Stimulated activated CD4-positive, alpha-beta T cell treated with anti-CD3 and anti-CD28 coated beads, TNF-alpha, amount 100 ng/mL, for 1 hour (primary cell): ENCODE measurements at places on chromosomes 5 and 9.

GRCh38 chr9:92188969-92189781 is 74.0 kb upstream of the SPTLC1 start:
- no peak for DNase-seq

- DNase-seq: no peak
Observed at GRCh38 chr5:180704362-180704761, 35.5 kb downstream of the OR2Y1 start.

- no peak for DNase-seq
Observed at GRCh38 chr9:95587021-95587964, 70.5 kb upstream of the PTCH1 start.

DNA sequence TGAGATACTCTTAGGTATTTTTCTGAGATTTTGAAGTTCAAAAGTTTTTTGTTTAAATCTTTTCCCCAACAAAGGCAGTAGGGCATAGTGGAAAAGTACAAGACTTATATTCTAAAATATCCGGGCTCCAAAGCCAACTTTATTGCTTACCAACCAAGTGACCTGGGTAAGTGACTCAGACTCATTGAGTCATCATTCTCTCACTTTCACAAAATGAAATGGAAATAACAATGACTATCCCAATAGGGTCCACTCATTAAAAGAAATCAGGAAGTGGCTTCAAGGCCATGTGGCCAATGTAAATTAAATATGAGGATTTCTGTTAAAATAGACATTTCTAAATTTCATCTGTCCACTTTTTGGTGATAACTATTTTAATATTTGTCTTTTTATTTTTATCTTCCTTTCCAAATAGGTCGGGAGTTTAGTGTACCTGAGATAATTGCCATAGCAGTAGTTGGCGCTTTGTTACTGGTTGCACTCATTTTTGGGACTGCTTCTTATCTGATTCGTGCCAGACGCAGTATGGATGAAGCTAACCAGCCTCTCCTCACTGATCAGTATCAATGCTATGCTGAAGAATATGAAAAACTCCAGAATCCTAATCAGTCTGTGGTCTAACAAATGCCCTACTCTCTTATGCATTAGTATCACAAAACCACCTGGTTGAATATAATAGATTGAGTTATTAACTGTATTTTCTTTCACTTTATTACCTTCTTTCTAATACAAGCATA is 15.5 kb downstream of the TYRP1 start:
- no peak for DNase-seq

DNA sequence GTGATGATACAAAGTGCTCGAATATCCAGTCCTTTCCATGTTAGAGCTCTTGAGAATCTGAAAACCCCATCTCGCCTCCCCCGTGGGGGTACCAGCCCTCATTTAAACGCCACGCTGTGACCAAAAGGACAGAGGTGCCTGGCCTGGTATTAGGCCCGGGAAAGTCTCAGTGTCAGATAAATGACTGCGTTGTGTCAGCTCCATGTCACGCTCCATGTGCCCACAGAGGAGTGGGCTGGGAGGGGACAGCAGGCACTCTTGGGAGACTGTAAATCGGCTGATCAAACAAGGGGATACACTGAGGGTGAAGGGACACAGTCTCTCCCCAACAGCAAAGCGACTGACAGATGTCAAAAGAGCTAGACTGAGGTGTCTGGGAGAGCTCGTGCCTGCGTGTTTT is 65.7 kb upstream of the ECM2 start:
- DNase-seq: no peak

DNA sequence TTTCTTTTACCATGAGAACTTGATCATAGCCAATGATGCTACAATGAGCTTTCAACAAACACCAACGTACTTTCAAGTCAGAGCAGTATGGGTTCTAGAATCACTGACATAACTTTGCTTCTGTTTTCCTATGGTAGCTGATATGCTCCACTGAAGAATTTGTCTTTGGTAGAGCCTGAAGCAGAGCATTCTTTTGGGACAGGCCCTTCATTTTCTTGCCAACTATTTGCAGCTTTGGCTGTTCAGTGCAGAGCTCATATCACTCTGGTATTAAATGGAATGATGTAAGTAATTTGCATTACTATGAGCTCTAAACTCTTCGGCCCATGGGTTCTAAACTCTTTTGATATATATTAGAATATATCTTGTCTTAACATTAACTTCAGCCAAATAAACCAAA is 51.8 kb upstream of the APC start:
- DNase-seq: no peak

DNA sequence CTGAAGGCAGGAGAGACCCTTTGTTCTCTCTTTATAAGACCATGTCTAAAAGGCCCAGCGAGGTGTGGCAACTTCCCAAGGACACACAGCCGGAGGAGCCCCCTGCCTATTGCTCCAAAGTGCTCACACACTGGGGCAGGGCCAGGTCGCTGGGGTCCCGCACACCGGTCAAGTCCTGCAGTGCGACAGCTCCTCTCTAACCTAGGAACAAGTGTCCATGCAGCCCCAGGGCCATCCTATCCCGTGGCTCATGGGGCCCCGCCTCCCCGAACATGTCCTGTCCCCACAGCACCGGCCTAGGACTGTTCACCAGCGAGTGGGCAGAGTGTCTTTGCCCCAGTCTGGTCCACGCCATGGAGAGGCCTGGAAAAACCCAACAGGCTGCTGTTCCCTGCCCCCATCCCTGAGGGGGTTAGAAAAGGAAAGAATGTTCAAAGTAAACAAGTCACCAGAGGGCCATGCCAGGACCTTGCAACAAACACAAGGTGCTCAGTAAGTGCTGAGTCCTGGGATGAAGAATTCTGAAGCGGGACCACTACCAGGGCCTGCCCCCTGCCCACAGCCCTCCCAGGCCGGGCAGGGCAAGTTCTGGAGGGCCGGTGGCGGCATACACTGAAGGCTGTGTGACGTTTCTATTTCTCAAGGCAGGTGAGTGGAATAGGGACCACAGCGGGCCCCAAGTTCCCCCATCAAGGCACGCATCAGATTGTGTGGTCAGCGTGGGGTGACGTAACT is 938 bp downstream of the NINJ1 start:
- DNase-seq: no peak

DNA sequence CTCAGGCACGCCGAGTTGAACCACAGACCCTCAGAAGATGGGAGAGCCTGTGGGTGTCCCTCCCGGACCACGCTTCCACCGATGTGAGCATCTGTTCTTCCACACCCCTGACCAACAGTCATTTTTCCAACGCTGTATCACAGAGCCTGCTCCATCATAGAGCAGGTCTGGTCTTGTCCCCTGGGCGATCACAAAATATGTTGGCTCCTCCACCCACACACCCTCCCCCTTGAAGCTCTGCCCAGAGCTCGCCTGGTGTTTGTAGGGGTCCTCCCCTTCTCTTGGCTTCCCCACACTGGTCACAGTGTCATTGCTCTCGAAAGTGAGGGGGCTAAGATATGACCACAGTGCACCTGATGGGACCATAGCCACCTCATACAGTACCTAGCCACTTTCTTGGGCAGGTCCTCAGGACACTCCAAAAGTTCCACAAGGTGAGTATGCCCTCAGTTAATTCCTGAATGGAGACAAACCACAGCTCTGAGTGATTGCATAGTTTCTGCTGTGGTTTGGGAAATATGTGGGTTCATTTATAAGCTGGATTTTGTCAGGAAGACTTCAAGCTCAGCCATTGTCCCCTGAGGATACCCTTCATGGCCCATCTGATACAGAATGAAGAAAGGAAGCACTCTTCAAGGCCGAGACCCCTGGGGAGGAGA is 3.5 kb upstream of the ZNF618 start:
- no peak for DNase-seq

DNA sequence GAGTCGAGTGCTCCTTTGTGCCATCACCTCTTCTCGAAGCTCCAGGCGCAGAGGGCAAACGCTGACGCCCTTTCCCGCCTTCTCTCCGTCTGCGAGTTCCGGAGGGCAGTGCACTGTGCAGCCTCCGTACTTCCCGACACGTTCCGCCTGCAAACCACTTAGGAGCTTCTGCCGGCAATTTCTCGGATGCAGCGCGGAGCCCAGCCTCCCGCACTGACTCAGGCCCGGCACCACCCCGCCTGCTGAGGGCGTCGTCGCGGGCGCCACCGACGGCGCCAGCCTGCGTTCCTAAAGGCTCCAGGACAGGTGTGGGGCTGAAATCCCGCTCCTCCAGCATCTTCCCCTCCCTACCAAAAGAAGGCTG is 9.3 kb upstream of the TRIM36 start:
- no peak for DNase-seq

- no peak for DNase-seq
Observed at GRCh38 chr5:177303925-177304391, 359 bp downstream of the PRELID1 start.

GRCh38 chr5:31452314-31452713 is 79.6 kb downstream of the DROSHA start:
- no peak for DNase-seq

GRCh38 chr5:129412721-129413120 is 47.4 kb upstream of the ADAMTS19 start:
- DNase-seq: no peak

DNA sequence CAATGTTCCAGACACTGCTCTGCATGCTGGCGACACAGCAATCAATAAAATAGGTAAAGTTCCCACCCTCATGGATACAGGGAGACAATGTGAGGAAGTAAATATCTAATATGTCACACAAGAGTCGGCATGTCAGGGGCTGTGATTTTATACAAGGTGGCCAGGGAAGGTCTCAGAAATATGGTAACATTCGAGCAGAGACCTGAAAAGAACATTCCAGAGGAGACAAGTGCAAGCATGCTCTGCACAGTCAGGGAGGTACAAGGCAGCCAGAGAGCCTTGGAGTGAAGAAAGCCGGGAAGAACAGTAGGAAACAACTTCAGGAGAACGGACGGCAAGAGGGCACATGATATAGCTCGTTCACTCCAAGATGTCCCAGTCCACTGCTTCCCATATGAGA is 89.2 kb upstream of the ZNF462 start:
- DNase-seq: no peak

- no peak for DNase-seq
Observed at GRCh38 chr9:122001491-122002201, 91.5 kb downstream of the TTLL11 start.

GRCh38 chr5:74188351-74189105 is 452.0 kb downstream of the ENC1 start:
- DNase-seq: no peak
